Kidney glomerular epithelial cell (primary cell): ENCODE measurements at places on chromosomes 16 and 17.

- DNase-seq, result no peak
These were observed 42.5 kb downstream of the ERN1 start for GRCh38 chr17:64087252-64088005.

GRCh38 chr16:70769131-70769530, 31.8 kb downstream of the VAC14 start:
- no peak for DNase-seq

- DNase-seq, result no peak
These were observed 3.0 kb downstream of the HEATR9 start for GRCh38 chr17:35865412-35866340.

GRCh38 chr17:44356241-44356640, 7.4 kb downstream of the FAM171A2 start:
- DNase-seq, result no peak

GRCh38 chr17:75250009-75250471, 11.4 kb downstream of the GGA3 start:
- DNase-seq, result peak; percentile 51
